ENCODE measurements at places on chromosomes 3 and 15.
A peak's percentile ranks its signal among the peaks of the same experiment; 100 is the strongest.

GRCh38 chr3:64048631-64049061 is 25.4 kb upstream of the PSMD6 start:
- DNase-seq, result no peak

DNA sequence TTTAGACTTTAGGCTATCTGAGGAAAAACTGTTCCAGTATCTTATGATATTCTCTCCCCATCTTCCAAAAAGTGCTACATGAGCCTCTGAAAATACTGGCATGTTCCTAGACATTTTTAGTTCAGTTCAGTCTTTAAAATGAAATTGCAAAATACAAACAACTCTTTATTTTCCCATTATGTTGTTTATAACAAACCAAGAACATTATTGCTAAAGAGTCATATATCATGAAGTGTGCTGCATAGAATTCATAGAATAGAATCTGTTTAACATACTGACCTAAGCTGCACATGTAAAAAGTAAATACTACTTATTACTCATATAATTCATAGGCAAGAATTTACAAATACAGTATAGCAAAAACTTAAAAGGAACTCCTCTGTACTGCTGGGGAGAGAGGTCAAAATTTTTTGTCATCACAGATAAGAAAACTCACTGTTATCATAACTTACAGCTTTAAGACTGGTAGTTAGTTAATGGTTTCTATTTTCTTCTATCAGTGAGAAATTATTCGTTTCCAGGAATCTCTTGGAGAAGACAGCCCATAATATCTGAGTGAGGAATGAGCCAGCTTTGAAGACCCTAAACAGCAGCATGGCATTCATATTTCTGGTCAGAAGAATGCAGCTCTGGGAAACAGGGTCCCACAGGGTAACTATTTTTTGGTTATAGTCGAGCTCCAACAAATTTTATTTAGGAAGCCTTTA is 32.2 kb downstream of the FILIP1L start:
- DNase-seq, result no peak

GRCh38 chr3:50155891-50156290 is 767 bp downstream of the SEMA3F start:
- DNase-seq, result no peak

DNA sequence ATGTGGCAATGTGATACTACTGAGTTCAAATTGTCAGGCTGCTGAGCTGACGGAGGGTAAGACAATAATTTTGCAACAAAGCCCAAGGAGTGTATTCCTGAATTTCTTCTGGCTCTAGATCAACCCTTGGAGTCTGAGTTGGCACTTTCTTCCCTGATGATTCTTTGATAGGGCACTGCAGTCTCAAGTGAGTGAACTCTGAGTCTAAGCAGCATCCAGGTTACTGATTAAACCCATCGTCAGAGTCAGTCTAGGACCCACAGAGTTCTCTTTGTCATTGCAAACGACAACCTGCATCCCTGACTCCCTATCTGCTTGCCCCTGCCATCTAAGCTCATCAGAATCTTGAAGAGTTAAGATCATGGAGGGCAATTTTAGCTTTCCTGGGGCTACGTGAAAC is 58.6 kb downstream of the MME start:
- DNase-seq, result no peak

GRCh38 chr15:49286649-49287404 is 116.8 kb downstream of the GALK2 start:
- no peak for DNase-seq

- peak; percentile 18 for DNase-seq
Observed at GRCh38 chr15:33201491-33202231, 7.1 kb upstream of the FMN1 start.

GRCh38 chr3:48142316-48142870 is 45.8 kb downstream of the CDC25A start:
- DNase-seq, result no peak

DNA sequence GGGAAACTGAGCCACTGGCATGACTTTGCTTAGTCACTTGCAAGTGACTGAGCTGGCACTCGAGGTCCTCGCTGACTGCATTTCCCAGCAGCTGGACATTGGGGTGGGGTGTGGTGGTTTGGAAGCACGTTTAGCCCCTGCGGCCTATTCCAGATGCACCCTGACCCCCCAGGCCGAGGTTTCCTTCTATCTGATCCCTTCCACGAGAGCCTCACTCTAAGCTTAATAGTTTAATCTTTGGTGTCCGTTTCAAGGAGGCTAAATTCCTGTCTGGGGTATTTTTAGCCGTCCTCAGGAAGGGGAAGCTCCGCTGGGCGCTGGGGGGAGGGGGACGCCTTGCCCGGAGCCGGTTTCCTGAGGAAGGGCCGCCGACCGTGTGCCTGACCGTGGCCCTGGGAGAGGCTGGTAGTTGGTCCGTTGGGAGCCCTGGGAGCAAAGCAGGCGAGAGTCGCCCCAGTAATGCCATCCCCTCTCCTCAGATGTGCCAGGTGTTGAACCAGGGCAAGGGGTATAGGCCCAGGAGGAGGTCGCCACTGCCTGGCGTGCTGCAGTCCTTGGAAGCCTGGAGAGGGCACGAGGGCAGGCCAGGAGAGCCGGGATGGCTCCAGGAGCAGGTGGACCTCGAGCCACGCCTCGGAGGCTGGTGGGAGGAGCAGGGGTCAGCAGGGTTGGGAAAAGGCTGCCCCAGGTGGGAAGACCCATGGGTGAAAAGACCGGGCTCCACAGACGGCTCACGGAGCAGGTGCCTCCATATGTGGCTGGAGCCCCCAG is 37.2 kb downstream of the IDH2 start:
- DNase-seq, result no peak

GRCh38 chr3:136305879-136306278 is 55.7 kb downstream of the PCCB start:
- no peak for DNase-seq

- peak; percentile 33 for DNase-seq
Observed at GRCh38 chr3:46368569-46368968, 2.2 kb upstream of the CCR5 start.

- DNase-seq, result no peak
Observed at GRCh38 chr15:55007561-55007960, 189.2 kb downstream of the RSL24D1 start.

GRCh38 chr3:186239321-186239720 is 122.7 kb downstream of the DGKG start:
- DNase-seq, result no peak

- no peak for DNase-seq
Observed at GRCh38 chr3:128322030-128323022, 144.4 kb downstream of the DNAJB8 start.

DNA sequence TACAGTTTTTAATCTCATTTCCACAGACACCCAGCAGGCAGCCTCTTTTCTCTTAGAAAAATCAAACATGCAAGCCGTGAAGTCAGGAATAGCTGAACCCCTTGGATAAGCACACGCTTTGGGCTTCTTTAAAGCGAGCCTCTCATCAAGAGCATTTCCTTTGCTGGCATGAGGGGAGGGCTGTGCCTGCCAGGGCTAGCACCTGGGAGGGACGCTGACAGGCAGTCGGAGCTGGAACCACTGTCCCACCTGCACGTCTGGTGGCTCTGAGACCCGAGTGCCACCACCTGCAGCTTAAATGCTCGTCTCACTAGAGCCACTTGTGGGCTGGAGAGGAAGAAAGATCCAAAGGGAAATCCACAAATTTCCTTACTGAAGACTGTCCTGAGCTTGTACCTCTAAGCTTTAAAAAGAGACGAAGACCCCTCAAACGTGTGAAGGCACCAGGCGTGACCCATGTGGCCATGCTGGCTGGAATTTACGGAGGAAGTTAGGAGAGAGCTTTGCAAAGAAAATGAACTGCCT is 9.4 kb downstream of the MAP6D1 start:
- no peak for DNase-seq

- DNase-seq, result no peak
Observed at GRCh38 chr3:174477491-174477890, 381.6 kb upstream of the NAALADL2 start.

- DNase-seq, result no peak
Observed at GRCh38 chr3:161284989-161285388, 63.9 kb downstream of the NMD3 start.

GRCh38 chr3:184259878-184260723 is 1.3 kb downstream of the CAMK2N2 start:
- peak; percentile 38 for DNase-seq

- no peak for DNase-seq
Observed at GRCh38 chr15:45185069-45185779, 2.5 kb downstream of the SHF start.

DNA sequence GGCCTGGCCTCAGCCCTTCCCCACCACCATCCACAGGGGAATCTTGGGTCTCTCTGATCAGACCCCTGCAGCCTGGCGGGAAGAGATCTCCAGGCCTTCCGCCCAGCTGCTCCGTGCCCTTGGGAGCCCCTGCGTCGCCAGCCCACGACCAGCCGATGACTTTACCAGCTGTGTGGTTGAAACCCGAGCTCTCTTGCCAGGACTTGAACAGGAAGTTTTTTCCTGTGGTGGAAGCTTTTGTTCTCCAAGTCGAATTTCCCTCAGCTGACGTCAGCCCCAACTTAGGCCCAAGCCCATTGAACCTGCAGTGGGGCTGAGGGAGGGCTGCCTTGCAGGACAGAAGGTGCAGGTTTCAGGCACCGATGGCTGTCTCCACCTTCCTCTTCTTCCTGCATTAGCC is 51.7 kb upstream of the SMAD3 start:
- no peak for DNase-seq

GRCh38 chr3:53803124-53803815 is 42.9 kb downstream of the CHDH start:
- no peak for DNase-seq

DNA sequence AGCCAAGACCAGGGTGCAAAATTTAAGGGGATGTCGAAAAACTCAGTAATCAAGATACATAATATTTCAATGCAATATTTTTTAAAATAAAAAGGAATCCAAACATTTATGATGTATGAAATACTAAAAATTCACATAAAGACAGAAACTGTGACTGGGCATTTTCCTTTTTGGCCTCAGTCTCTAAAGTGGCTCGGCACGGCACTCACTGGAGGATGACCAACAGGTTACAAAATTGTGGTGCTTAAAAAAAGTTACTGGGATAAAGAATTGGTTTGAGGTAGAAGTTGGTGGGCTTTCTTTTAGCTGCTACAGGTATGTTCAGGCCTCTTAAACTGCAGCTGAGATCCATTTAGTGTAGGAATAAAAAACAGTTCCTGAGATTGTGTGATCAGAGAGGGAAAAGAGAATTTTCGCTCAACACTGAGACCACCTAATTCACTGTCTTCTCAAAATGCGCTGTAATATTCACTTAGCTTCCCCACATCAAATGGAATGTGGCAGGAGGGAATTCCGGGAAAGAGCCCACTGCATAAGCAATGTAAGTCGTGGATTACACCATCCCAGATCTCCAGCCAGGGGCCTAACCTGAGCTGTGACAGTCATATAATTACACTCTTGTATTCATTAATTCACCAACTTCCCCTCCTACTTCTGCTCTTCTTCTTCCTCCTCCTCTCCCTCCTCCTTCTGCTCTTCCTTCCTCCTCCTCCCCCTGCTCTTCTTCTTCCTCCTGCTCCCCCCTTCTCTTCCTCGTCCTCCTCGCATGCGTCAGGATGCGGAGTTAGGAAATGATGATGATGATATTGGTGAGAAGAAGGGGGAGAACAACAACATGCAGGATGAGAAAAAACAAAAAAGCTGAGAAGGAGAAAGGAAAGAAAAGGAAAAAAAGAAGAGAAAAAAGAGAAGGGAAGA is 45.9 kb downstream of the HES1 start:
- DNase-seq, result no peak

GRCh38 chr15:50100486-50100885 is 18.5 kb downstream of the ATP8B4 start:
- DNase-seq, result no peak

- DNase-seq, result no peak
Observed at GRCh38 chr3:16910207-16910606, 25.5 kb downstream of the PLCL2 start.

DNA sequence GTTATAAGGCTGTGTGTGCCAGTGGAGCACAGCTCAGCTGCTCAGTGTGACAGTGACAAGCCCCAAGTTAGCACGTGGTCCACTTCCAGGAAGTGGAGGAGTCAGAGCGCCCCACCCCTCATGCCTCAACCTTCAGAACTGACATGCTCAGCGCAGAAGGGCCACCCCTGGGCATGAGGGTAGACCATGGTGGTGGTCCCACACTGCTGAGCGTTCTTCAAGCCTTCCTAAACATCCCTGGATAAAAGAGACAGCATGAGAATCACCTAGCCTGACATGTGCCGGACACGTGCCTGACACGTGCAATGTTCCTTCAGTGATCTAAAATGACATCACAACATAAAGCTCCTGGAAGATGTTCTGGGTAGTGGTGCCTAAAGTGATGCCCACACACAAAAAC is 16.8 kb downstream of the ATP10A start:
- no peak for DNase-seq

DNA sequence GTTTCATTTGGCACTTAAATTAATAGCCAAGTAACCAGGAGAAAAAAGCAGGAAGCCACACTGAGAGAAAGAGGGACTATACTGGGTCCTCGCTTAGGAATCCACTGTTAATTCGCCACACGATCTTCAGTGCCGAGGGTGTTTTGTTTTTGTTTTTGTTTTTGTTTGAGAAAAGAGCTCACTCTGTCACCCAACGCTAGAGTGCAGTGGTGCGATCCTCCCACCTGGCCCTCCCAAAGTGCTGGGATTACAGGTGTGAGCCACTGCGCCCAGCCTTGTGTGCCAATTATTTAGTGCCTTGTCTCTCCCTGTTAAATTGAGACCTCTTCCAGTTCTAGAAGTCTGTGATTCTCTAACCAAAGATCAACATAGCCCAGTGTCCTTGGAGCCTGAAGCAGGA is 53.8 kb upstream of the TPM1 start:
- no peak for DNase-seq

DNA sequence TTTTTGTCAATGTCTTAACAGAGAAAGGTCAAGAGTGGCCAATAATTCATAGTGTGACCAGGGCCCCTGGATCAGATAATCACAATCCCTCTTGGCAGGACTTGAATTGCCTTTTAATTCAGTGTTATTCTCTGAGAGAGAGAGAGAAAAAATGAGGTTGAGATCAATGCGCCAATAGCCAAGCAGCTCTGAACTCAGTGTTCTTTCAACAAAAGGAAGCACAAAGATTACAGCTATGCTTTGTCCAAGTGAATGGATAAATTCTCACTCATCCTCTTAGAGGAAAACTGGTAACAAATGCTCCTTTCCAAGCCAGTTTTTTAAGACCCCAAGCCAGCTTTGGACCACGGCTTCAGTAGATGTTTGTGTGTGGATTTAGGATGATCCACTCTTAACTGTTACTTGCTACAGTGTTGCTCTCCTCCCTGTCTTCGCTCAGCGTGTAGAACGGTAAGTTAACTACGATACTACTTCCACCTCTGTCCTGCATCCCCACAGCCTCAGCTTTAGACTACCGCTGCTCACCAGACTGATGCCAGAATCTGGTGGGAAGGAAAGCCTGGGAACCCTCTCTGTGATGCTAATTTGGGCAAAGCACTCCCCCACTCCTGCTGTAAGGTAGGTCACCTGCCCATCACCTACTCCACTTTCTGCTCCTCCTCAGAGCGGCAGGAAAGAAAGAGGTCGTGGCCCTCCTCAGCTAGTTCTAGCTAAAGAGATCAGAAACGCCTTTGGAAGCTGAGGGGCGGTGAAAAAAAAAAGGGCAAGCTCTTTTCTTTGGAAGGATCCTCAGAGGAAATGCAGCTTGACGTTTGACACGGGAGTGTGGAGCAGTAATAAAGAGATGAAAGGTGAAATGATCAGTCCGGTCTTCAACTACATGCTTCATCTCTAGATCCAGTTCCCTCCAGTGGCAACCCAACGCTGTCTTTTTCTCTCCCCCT is 46.8 kb upstream of the LPP start:
- no peak for DNase-seq

Data from activated B cell treated with CpG ODN at 0.5 μM for 24 hours (primary cell).